ENCODE measurements at places on chromosomes 11 and 22.

DNA sequence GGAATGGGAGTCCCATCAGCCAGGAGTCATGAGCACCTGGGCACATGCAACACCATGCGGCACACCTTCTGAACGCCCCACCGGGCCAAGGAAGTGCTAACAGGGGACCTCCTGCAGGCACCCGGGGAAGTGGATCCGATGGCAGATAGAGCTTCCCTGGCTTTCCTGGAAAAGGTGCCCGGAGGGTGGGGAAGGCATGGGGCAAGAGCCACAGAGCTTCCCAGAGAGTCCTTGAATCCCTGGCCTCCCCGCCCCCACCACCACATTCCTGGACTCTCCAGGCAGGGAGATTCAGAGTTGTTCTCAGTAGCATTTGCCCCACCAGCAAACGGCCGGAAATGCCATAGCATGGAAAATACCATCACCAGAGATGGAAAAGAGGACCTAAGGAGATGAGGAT, 8.3 kb downstream of the TRIM29 start:
- no peak for DNase-seq

GRCh38 chr11:118238421-118238820, 13.6 kb upstream of the JAML start:
- no peak for DNase-seq

GRCh38 chr11:11822946-11823345, 18.8 kb upstream of the USP47 start:
- no peak for DNase-seq

DNA sequence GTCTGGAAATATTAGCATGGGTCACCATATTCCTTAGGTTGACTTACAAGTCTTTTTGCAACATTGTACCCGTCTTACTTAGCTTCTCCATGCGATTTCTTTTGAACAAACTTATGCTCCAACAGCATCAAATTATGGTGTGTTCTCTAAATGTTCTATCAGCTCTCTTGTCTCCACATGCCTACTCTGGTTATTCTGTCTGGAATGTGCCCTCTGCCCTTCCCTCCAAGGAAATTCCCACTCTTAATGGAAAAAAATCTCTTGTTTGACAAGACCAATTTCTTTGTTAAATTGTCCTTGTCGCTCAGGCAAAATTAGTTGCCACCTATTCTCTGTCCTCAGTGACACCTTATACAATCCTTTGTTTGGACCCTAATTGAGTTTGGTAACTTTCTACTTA, 522.8 kb upstream of the LUZP2 start:
- no peak for DNase-seq

- no peak for DNase-seq
Observed at GRCh38 chr11:5736396-5736795, at the start of gene OR56B1. OR56B1 (plus strand) TSS chr11:5736448; CDS start chr11:5736517, 69 bp downstream.

DNA sequence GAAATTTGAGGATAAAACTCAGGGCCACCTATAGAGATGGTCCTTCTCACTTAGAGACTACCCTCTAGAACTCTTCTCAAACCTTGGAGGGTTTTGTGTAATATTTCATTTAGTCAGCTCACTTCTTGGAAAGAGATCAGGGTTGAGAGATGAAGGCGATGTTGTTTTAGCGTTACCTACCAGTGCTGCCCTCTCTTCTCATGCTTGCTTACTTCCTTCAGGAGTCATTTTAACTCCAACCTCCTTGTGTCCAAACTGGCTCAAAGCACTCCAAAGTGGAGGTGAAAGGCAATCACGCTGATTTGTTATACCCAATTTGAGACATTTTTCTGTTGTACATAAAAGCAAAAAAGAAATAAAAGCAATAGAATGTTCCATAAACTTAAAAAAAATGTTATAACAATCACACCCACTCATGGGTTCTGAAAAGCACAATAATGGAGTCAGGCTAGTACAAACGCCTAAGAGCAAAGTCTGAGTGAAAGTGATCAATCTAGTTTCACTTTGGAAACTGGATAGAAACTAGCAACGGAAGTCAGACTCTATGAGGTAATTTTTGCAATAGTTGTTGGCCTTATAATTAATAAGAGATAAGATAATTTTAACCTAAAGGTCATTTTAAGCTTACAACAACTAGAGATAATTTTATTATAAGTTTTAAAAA, 117.1 kb downstream of the MRTFA start:
- DNase-seq: no peak

DNA sequence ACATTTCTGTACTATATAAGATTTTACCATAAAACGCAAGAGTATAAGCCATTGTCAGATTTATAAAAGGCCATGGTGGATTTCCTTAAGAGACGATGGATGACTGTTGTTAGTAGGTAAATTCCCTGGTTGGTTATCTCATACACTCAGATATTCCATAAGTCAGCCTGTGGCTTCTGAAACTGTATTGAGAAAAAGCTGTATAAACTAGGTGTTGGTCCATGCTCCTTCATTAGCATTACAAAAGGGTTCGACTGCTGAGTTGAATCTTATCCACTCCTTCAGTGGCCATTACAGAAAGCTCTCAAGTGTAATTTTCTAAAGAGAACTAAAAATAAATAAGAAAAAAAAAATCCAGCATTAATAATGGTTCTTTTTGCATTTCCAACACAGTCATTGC, 5.3 kb downstream of the GRAP2 start:
- no peak for DNase-seq

DNA sequence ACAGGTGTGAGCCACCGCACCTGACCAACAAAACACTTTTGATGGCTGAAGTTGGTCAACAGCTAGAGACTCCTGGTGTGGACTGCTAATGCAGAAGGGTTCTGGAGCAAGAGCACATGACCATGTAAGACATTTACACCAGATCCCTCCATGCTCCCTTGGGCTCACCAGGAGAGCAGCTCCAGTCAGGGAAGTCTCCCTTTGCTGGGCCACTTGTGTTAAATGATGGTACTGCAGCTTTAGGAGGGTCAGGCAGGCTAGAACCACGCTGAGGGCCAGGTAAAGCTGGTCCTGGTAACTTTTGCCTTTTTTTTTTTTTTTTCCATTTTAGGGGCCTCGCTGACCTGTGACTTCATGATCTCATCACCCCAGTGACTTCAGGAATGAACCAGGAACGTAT, 146.4 kb downstream of the FBXO7 start:
- DNase-seq: no peak

DNA sequence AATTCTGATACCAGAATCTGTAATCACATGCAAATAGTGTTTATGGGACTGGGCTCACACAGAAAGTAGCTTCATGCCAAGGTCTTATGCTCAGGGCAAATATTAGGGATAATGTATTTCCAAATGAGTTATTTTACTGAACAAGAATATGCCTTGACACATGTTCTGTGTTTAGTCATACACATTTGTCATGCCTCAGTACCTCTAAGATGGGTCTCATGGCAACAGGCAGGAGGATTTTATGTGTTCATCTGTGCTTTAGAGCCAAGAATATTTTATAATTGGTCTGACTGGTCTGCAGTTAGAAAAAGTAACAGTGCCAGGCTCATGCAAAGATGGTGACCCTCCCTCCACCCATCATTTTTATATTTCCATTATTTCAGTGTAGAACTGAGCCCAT, 49.1 kb downstream of the JAM3 start:
- DNase-seq: no peak

Measured in activated CD4-positive, alpha-beta T cell treated with anti-CD3 and anti-CD28 coated beads, Interleukin-2, amount 50 U/mL, for 1 hour (primary cell).